ENCODE measurements at places on chromosomes 2 and 18.

GRCh38 chr2:86488561-86489250 lies 47.5 kb downstream of the KDM3A start:
- DNase-seq: no peak

DNA sequence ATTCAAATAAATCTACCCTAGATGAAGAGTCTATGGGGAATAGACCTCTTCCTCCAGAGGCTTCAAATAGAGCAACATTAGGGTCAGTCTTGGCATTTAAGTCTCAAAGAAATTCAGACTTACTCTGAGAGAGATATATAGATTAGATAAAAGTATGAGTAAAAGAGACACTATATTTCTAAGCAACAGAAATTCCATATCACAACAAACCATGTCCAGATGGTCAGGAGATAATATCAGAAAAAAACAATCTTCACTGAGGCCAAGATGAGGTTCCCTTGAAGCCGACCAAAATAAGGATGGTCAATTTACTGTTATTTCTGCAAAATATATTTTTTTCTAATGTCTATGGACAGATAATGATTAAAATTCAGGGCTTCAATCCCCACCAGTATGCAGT lies 89.1 kb upstream of the NOSTRIN start:
- DNase-seq: no peak

GRCh38 chr2:148552675-148553331 lies 91.7 kb upstream of the EPC2 start:
- no peak for DNase-seq

GRCh38 chr2:109057686-109058085 lies 68.7 kb upstream of the EDAR start:
- no peak for DNase-seq

- DNase-seq: no peak
Observed at GRCh38 chr2:74751981-74752851, 81.7 kb upstream of the HK2 start.

- DNase-seq: no peak
Observed at GRCh38 chr2:65916177-65916576, 483.8 kb upstream of the SPRED2 start.

DNA sequence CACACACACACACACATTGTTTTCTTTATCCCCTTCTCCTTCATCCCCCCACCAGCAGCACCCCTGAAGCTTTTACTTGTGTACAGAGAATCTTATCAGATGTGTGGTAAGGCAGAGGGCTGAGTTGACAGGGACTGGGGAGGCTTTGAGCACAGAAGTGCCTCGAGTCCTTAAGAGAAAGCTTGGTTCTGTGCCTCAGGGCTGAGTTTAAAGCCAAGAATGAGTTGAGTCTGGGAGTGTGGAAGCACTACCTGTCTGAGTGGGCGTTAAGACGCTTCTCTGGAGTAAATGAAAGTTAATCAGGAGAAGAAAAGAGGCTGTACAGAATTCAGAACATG lies 2.7 kb downstream of the ID2 start:
- no peak for DNase-seq

- DNase-seq: no peak
Observed at GRCh38 chr2:227390468-227391256, 2.9 kb upstream of the SCYGR1 start.

GRCh38 chr2:43100883-43101662 lies 125.3 kb downstream of the ZFP36L2 start:
- DNase-seq: peak; percentile 10

GRCh38 chr2:163266772-163267171 lies 428.2 kb upstream of the KCNH7 start:
- DNase-seq: no peak

DNA sequence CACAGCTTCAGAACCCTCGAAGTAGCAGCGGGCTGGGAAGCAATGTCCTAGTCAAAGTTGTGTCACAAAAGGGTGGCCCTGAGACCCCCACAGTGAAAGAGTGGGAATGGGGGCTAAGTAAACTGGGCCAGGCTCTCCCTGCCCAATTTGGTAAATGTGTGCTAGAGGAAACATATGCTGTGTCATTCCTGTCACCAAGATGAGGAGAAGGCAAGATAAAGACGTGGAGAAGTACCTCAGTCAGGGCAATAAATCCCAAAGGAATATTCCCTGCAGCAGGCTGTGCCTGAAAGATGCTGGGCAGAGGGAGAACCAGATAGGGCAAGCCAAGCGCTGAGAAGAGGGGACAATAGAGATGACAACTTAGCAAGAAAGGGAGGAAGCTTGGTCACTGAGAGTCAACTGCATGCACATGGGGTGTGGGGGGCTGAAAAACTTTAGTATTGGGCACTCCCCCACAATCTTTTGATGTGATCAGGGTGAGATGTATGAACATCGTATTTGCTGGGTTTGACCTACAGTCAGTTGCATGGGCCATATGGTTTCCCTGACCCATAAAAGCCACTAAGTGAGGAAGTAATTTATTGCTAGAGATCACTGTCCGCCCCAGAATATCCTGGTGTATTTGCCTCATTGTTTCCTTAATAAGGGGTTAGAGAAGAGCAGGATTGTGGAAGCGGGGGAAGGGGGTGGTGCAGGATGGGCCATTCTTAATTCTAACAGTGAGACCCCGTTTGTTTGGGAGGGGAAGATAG lies 49.9 kb upstream of the CXCR4 start:
- DNase-seq: no peak

- DNase-seq: no peak
Observed at GRCh38 chr2:214549946-214550345, 139.1 kb downstream of the VWC2L start.

DNA sequence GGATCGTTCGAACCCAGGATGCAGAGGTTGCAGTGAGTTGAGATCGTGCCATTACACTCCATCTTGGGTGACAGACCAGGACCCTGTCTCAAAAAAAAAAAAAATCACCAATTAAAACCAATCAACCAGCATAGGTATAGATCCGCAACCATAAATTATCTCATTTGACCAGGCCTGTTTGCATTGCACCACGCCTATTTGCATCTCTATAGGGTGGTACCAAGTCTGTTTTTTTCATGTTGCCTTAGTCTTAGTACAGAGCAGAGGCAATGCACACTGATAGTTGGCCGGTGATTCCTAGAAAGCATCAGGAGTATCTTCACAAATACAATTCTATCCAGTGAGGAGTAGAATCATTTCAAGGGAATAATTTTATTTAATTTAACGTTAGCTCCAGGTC lies 9.3 kb upstream of the NPC1 start:
- no peak for DNase-seq

DNA sequence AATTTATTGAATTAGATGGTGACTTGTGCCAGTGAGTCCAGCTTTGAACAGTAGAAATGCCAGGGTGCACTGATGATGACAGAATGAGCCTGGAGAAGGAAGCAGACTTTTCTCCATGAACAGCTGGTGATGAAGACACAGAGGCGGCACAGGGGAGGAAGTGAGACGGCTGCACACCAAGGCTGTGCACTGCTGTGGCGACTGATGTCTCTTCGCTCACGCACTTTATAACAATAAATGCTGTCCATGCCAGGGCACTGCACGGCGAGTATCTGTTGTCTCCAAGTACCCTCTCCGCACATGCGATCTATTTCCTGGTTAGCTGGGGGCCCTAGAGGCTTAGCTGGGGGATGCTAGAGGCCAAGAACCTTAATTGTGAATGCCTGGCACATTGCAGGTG lies 175.2 kb downstream of the TMEM200C start:
- DNase-seq: no peak

DNA sequence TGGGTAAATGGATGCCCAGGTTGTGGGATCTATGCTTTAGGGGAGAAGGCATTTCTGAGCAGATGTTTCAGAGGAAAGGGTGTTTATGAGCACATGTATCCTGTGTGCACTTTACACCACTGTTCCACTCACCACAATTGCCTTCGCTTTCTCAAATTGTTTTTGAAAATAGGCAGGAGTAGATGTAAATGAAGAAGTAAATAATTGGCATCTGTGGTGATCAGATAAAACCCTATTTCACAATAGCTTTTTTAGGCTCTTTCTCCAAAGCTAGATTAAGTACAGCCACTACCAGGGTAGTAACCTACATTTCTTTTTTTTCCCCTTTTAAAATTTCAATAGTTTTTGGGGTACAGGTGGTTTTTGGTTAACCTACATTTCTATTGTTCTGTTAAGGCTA lies 40.6 kb downstream of the TMEM178A start:
- DNase-seq: no peak

- peak; percentile 18 for DNase-seq
Observed at GRCh38 chr2:71538656-71539265, 85.4 kb downstream of the DYSF start.

GRCh38 chr18:36744261-36744876 lies 84.4 kb downstream of the TPGS2 start:
- no peak for DNase-seq

DNA sequence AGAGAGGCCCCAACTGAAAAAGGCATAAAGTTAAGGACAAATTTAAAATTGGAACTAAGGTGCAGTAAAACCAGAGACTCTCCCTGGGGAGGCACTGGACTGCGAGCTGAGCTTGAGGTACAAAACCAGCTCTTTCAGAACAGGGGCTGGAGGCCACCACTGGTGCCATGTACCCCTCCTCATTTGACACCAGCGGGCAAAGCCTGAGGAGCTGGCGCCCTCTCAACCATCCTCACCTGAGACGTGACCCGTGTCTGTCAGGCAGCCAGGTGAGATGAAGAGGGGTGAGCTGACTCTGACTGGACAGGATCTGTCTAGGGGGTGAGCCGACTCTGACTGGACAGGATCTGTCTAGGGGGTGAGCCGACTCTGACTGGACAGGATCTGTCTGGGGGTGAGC lies 68.5 kb downstream of the TMEM18 start:
- DNase-seq: no peak

DNA sequence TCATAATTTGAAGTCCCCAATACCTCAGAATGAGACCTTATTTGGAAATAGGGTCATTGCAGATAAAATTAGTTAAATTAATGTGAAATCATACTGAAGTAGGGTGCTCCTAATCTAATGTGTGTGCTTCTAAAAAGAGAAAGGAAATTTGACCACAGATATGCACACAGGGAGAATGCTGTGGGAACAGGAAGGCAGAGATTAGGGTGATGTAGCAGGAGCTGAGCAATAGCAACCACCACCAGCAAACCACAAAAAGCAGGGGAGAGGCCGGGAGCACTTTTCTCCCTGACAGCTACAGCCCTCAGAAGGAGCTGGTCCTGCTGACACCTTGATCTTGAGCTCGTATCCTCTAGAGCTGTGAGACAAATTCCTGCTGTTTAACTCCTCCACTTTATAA lies 24.6 kb upstream of the SCG2 start:
- DNase-seq: no peak

DNA sequence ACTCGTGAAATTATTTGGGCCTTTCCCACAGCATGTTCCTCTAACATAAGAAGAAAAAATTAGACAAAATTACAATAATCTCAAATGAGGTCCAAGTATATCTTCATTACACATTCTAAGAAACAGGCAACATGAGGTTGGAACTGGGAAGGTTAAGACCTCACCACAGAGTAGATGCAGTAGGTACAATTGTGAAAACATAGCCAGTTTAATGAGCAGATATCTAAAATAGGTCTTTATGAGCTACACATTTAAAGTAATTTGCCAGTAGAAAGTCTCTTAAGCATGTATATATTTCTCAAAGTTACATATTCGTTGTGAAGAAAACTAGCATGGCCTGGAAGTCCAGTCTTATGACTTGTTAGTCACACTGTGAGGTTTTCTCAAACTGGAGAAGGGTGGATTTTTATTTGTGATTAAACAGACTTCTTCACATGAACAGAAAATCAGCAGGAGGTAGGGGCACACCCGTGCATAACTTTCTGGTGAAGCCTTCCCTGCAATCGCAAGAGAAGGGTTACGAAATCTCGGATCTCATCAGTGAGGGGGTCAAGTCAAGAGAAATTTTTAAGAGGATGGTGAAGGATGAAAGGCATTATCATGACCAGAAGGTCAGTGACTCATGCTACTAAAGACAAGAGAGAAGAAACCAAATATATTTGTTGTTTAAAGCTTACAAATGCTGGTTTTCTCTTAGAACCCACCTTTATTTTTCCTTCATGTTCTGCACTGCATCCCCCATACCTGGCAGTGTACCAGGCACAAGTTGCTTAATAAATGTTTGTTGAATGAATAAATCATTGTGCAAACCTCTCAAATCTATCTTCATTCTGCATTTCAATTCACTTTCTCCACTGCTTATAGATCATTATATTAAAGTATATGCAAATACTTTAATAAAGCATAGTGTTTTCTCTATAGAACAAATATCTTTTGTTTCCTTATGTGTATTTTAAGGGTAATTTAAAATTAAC lies 5.1 kb upstream of the RAB27B start:
- no peak for DNase-seq

- DNase-seq: no peak
Observed at GRCh38 chr18:31223371-31223770, 60.7 kb upstream of the DSC1 start.

- DNase-seq: no peak
Observed at GRCh38 chr2:31238126-31238905, 4.4 kb downstream of the EHD3 start.

DNA sequence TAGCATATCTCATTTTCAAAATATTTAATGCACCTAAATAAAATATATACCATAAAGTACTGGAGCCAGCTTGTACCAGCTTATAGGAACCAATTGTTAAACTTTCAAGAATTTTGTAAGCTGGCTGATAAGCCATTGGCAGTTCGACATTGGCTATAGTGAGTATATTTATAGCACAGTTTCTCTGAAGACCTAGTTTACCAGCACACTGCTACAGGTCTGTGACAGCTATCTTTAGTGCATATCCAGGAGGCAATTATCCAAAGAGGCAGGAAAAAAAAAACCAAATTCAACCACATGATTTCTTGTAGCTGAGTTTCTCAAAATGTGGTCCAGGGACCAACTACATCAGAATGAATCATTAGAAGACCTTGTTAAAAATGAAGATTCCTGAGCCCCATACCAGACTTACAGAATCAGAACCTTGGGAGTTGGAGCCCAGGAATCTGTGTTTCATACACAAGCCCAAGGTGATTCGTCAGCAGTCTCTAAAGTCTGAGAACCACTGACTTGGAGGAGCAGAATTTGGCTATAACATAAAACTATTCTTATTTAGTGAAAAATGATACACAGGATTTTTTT lies 279.0 kb upstream of the NRP2 start:
- no peak for DNase-seq

DNA sequence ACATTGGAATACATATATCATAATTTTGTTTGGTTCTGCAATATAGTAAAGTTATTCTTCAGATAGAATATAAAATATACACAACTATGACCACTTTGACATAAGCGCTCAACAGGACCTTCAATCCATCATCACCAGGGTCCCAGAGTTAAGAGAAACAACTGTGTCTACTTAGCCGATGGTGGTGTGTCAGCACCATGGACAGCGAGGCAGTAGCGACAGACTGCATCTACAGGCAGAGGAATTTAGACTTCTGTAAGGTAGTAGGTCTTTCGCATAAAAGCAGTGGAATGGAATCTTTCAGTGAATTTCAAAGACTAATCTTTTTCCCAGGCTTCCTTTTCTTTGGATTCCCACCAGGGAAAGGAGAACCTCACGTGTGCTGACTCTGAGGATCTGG lies 20.5 kb upstream of the LRPPRC start:
- no peak for DNase-seq

- DNase-seq: no peak
Observed at GRCh38 chr18:14089191-14089590, 43.0 kb downstream of the ZNF519 start.

- DNase-seq: no peak
Observed at GRCh38 chr2:61634512-61634911, 96.4 kb upstream of the XPO1 start.
